ENCODE measurements at places on chromosomes 13 and 19.
A peak's percentile ranks its signal among the peaks of the same experiment; 100 is the strongest.

GRCh38 chr19:15365264-15365663 lies 14.3 kb downstream of the AKAP8 start:
- no peak for DNase-seq

- DNase-seq, result no peak
Measured at GRCh38 chr19:28640506-28640905, 572.4 kb downstream of the UQCRFS1 start.

DNA sequence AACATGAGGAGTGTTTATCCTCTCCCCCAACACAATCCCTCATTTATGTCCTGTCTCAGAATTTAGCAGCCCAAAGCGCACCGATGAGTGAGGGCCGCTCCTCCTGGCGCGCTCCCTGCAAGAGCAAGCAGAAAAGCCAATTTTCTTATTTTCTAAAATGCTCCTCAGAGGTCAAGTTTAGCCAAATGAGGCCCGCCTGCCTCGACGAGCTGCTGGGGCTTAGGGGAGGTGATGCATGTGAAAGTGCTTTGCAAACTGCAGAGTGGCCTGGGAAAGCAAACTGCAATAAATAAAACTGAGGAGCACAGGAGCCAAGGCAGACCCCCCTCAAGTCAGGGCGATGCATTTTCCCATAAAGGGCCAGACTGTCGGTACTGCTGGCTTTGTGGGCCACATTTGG lies 29.0 kb downstream of the CAPS start:
- no peak for DNase-seq

GRCh38 chr19:7191946-7192691 lies 102.1 kb downstream of the INSR start:
- DNase-seq, result peak; percentile 74

DNA sequence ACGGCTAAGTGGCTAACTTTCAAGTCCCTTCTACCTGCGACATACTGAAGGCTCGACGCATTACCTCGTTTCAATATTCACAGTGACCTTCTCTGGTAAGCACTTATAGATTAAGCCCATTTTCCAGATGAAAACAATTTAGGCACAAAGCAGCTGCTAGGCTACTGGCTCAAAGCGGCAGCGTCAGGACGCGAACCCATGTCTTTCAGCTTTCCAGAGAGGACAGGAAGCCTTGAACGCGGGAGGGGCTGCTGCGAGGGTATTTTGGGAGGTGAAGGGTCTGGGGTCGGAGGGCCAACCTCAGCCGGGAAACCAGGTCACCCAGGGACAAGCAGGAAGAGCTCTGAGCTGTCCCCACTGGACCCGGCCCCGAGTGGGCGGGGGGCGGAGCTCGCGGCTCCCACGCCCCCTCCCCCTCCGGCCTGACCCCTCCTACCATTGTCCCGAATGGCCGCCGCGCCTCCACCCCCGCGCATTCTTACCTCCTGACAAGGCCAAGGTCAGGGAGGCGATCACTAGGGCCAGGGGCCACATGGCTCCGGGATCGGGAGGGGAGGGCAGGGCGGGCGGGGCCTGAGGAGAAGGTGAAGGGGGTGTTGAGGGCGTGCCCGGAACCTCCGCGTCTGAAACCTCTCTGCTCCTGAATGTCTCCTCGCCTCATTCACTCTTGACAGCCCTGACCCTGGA lies at the start of gene KLK13:
Gene KLK13, minus strand, starts transcription at position 559 of the 687 bp plus-strand sequence. Its CDS starts 25 bp downstream, at position 534.
- peak; percentile 11 for DNase-seq

DNA sequence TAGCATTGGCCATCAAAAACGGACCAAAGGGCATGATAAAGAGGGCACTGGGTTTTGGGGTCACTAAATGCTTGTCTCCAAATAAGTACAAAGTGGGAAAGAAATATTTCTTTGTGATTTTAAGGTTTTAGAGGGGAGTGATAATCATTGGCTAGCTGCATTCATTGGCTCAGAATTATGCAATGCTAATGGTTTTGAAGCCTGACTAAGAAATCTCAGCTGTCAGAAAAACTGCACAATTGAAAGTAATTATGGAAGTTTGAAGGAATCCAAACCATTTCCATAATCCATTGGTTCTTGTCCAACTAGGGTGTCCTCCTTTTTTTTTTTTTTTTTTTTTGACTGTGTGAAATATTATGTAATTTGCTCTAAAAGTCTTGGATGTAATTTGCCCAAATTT lies 88.2 kb upstream of the ARGLU1 start:
- no peak for DNase-seq

DNA sequence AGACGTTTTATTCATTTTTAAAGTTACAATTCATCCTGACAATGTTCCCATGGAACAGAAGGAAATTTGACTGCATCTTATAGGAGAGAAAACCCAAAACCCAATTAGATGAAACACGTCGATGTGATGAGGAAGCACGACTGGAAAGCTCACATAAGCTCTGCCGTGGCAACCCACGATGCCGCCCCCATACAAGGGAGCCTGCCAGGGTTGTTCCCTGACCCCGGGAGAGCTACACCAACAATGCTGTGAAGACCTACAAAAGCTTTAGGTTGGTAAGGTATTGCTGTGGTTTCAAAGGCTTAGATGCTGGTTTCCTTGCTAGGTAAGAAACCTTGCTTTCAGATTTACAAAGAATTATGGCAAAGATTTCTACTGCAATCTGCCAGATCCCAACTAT lies 393.1 kb downstream of the KLF12 start:
- peak; percentile 19 for DNase-seq

- peak; percentile 88 for DNase-seq
Measured at GRCh38 chr19:21463449-21464105, 41.8 kb upstream of the ZNF429 start.

All from activated CD8-positive, alpha-beta T cell treated with anti-CD3 and anti-CD28 coated beads for 36 hours (primary cell).